T-cell (primary cell): ENCODE measurements at places on chromosomes 5 and 9. TPM values are rescaled to one million over a fixed set of nuclear protein-coding genes. Genes with fewer than 3 reads are reported as not detected.

GRCh38 chr9:120655005-120655622 is 59.2 kb downstream of the MEGF9 start:
- H3K27ac ChIP-seq, result no peak overlapping the region
- H3K4me1 ChIP-seq, result no peaks in the 10 kb centered on the region
- H3K4me3 ChIP-seq, result no peak overlapping the region
- H3K27me3 ChIP-seq, result no peaks in the 10 kb centered on the region

DNA sequence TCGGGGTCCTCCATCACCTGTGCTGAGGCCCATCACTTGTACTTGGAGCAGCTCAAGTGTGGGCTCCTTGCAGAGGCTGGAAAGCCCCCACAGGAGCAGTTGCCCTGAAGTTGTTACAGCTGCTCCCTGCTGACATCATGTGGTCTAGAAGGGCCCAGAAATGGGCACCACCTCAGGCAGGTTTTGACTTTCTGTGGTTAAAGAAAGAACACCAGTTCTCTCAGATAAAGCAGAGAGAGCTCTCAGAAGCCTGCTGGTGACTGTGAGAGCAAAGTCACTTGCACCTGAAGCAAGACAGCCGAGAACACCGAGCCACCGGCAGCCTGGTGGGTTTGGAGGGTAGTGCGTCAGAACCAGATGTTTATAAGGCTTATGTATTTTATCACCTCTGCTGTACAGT is 70.4 kb downstream of the MVB12B start:
- H3K27me3 ChIP-seq, result no peaks in the 10 kb centered on the region
- peak; percentile 80 for DNase-seq
- H3K27ac ChIP-seq, result peak overlapping the region; percentile 81
- peaks cover 3% of the 10 kb centered on the region for H3K4me1 ChIP-seq
- no peak overlapping the region for H3K4me3 ChIP-seq

GRCh38 chr5:142970440-142971030 is 200.4 kb downstream of the ARHGAP26 start:
- no peak overlapping the region for H3K4me3 ChIP-seq
- H3K27me3 ChIP-seq, result no peaks in the 10 kb centered on the region
- H3K4me1 ChIP-seq, result no peaks in the 10 kb centered on the region
- no peak for DNase-seq

GRCh38 chr5:43497311-43498104 is 13.8 kb upstream of the TMEM267 start:
- no peaks in the 10 kb centered on the region for H3K36me3 ChIP-seq
- H3K4me1 ChIP-seq, result no peaks in the 10 kb centered on the region
- no peak overlapping the region for H3K4me3 ChIP-seq
- DNase-seq, result no peak

The RETREG1 gene
- 41.0 TPM for total RNA-seq

- DNase-seq, result no peak
- H3K27me3 ChIP-seq, result no peaks in the 10 kb centered on the region
- H3K4me1 ChIP-seq, result no peaks in the 10 kb centered on the region
- no peaks in the 10 kb centered on the region for H3K36me3 ChIP-seq
- no peak overlapping the region for H3K4me3 ChIP-seq
- no peak overlapping the region for H3K27ac ChIP-seq
Measured at GRCh38 chr5:127404190-127404589, 113.2 kb upstream of the PRRC1 start.

The RFX3 gene
- 32.2 TPM for total RNA-seq
